ENCODE measurements at places on chromosomes 3 and 15. TPM values are rescaled to one million over a fixed set of nuclear protein-coding genes. Genes with fewer than 3 reads are reported as not detected.

Gene OCA2
- total RNA-seq = 0.09 TPM

Gene HGD
- 17.6 TPM for total RNA-seq

Gene SLC22A13
- total RNA-seq = not detected

Gene GOLGA8O
- 0.50 TPM for total RNA-seq

Gene RHOV
- total RNA-seq = 4.1 TPM

Gene SNTN
- not detected for total RNA-seq

Gene C2CD4A
- not detected for total RNA-seq

Gene BUB1B
- total RNA-seq = 30.7 TPM

Gene CMTM8
- 10.5 TPM for total RNA-seq

Gene WDR49
- not detected for total RNA-seq
